ENCODE measurements at places on chromosomes 2 and 18.

GRCh38 chr2:170252414-170252813 is 74.5 kb downstream of the MYO3B start:
- no peak for DNase-seq

DNA sequence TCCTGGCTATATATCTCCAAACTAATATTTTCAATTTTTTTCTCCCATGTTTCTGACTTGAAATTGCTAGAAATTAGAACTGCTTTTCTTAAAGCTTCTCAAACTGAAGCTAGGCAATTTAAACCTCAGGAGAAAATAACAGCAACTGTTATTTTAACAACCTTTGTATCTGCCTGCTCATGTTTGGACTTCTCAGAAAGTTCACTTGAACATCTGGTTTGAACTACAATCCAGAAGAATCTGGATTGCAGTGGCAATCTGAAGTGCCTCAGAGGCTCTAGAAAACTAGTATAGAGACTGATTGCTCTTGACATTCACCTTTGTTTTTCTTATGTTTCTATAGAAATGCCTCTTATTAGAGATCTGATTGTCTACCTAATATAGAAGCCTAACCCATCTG is 64.1 kb downstream of the STAT4 start:
- DNase-seq = no peak

DNA sequence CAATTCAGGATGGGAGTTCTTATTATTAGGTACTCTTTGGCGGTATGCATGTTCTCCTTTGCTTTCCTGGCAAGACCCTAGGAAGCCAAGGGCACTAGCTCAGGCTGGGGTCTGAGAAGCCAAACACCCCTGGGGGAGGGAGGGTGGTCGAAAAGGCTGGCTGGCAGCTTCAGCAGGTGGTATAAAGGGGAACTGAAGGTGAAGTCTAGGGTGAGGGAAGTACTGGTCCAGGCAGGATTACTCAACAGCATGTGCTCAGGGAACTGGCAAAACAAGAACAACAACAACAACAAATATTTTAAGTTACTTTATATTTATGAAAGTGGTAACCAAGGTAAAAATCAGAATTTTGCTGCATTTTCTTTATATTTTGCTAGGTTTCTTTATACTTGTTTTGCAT is 40.7 kb upstream of the PCBP1 start:
- no peak for DNase-seq

- DNase-seq = no peak
These were observed 10.3 kb upstream of the CIB4 start for GRCh38 chr2:26651470-26651771.

GRCh38 chr2:229296536-229296935 is 25.4 kb upstream of the PID1 start:
- DNase-seq = no peak

- no peak for DNase-seq
These were observed 429.2 kb downstream of the PID1 start for GRCh38 chr2:228841877-228842276.

- DNase-seq = no peak
These were observed 278.8 kb upstream of the SLC14A2 start for GRCh38 chr18:45336448-45336847.

DNA sequence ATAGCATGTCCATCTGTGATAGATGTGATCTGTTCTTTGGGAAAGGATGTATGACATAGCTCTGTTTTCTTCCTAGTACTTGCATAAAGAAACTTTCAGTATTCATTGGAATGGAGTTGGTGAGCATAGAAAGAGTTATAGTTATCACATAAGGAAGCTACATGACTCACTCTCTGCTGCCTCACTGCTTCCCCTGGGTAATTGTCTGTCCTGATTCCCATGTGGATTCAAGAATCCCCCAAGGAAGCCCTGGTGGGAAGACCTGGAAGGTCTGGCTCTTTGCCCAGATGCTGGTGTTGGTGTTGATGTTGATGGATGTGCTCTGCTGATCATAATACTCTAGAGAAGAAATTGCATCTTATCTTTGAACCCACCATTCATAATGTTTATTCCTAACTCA is 60.6 kb downstream of the PTPN4 start:
- no peak for DNase-seq

- DNase-seq = no peak
These were observed 4.8 kb downstream of the UXS1 start for GRCh38 chr2:106189325-106189724.

GRCh38 chr2:173760553-173760952 is 204.6 kb downstream of the SP3 start:
- no peak for DNase-seq

DNA sequence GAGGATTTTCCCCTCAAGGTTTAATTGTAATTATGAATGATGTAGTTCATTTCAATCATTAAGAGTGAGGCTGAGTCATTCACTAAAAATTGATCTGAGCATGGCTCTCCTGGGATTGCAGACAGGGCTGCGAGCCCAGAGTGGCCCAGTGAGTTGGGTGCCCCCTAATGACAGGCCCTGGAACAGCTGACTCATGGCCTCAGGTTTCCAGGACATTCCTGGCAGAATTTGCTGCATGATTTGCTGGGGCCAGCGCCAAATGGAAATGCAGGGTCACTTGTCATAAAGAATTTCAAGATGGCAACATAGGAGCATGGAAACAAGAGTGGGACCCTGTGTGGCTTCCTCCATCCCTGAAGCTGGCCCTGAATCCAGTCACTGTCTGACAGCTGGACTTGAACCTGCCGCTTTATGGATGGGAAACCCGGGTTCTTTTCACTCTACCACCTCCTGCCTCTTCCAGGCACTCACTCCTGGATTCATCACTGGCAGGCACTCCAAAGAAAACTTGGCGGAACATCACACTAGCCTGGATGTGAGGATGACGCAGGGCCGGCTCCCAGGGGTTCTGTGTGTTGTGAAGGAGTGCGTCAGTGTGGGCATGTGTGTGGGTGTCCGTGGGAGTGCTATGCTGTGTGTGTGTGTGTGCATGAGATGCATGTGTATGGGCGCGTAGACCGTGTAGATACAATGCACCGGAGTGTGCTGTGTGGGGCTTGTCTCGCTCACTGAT is 15.2 kb downstream of the OTOF start:
- no peak for DNase-seq

DNA sequence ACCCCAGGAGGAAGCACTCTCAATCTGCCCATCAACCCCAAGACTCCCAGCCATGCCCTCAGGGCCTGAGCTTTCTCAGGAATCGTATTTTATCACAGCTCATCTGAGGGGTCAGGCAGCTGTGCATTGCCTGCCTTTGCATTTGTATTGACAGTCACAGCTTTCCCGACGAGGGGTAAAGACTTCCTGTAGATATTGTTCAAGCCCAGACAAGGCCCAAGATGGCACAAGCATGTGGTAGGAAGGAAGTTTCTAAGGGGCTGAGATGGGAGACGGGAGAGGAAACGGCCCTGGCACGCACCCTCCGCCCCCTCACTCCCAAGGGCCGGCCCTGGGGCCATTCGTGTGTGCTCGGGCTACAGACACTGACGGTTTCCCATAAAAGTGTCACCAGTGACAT is 34.2 kb upstream of the PRLH start:
- no peak for DNase-seq
